ENCODE measurements at places on chromosomes 6 and 20. TPM values are rescaled to one million over a fixed set of nuclear protein-coding genes. Genes with fewer than 3 reads are reported as not detected.

The ZSCAN16 gene
- total RNA-seq, result 3.0 TPM

DNA sequence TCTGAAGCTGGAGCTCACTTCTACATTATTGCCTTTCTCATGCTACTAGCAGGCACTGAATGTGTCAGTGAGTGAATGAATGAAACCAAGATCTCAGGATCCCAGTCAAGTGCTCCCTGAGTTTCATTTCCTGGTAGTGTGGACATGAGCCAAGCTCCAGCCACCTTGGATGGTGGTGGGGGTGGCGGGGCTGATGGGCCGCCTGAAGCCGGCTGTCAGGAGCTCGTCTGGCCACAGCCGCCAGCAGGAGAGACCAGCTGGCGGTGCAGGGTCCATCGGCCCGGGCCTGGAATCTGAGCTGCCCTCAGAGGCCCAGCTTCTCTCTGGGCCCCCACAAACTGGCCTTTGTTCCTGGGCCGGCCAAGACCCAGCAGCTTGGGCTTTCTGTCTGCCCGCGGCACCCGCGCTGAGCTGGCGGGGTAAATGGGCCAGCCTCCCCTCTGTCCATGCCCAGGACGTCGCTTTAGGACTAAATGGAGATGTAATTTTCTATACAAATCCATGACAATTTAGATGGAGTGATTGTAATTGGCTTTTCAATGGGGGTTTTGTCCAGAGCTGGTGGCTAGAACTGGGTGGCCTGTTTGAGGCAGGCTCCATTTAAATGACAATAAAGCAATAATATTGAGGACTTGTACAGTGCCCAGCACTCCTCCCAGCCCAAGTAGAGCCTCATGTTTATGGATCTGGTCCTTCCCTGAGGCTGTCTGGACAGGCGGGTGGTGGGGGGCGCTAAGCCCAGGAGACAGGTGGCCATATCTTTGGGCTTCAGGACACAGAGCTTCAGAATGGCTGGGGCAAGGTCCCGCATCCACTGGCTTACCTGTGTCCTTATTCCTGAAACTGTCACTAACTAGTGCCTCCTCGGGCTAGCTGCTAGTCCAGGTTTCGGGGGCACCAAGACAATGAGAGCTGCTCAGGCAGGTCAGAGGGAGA is 43.5 kb downstream of the NOL4L start:
- no peak for DNase-seq

The TDRD6 gene
- not detected for total RNA-seq

DNA sequence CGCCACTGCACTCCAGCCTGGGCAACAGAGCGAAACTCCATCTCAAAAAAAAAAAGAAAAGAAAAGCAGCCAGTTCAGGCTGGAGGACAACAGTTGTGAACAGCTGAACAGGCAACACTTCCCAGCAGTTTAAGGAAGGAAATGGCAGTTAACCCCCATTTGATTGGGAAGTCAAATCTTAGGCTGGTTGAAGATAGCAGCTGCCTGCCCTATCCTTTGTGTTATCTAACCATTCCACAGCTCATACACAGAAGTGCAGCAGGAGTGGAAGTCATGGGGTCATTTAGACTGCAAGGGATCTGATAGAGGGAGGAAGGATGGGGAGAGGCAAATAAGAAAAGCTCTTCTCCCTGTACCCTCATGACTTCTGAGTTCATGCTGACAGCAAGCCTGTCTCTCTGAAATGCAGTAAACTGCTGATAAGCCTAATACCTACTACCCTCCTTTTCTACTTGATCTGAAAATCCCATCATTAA is 35.3 kb downstream of the KCTD20 start:
- no peak for DNase-seq

The RIPOR3 gene
- total RNA-seq, result not detected

The FNDC11 gene
- total RNA-seq, result 0.16 TPM

DNA sequence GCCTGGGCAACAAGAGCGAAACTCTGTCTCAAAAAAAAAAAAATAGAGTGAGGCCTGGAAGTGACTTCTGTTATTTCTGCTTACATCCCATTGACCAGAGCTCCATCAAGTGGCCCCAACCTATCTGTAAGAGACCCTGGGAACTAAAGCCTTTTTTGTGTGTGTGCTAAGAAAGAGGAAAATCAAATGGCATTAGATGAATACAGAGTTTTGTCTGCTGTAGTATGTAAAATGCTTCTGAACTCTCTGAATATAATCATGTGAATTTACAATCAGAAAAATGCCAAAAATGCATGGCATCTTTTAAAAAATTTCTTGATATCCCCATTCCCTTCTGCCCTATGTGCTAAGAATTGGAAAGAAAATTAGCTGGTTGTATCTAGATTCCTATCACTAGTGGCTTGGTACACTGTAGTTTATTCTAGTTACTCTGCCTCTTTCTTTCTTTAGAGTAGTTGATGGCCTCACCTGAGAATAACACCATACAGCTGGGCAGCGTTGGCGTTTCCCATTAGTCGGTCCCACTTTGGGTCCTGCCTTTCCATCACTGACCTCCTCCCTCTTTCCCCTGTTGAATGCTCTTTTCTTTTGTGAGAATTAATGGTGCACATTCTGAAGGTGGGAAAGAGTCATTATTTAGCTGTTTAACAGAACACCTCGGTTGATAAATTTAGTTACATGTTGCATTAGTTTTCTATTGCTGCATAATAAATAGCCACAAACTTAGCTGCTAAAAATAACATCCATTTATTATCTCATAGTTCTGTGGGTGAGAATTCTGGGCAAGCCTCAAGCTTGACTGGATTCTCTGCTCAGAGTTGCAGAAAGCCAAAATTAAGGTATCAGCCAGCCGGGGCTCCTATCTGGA is 38.2 kb downstream of the SAMD5 start:
- no peak for DNase-seq

- DNase-seq, result no peak
Observed at GRCh38 chr6:112691289-112691688, 344.2 kb downstream of the RFPL4B start.

DNA sequence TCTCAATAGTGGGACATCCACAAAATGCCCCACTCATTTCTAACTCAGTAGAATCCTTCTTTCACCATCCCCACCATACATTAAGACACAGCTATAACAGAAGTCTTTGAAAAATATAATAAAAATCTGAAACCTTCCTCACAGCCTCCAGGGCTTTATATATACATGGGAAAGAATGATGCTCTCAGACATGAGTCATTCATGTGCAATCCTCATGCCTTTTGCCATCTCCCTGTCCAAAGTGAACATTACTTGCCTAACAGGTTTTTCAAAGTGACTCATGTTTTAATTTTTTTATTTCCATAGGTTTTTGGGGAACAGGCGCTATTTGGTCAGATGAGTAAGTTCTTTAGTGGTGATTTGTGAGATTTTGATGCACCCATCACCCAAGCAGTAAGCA is 162.7 kb downstream of the RALGAPA2 start:
- no peak for DNase-seq

The ADGRF5 gene
- total RNA-seq, result not detected

DNA sequence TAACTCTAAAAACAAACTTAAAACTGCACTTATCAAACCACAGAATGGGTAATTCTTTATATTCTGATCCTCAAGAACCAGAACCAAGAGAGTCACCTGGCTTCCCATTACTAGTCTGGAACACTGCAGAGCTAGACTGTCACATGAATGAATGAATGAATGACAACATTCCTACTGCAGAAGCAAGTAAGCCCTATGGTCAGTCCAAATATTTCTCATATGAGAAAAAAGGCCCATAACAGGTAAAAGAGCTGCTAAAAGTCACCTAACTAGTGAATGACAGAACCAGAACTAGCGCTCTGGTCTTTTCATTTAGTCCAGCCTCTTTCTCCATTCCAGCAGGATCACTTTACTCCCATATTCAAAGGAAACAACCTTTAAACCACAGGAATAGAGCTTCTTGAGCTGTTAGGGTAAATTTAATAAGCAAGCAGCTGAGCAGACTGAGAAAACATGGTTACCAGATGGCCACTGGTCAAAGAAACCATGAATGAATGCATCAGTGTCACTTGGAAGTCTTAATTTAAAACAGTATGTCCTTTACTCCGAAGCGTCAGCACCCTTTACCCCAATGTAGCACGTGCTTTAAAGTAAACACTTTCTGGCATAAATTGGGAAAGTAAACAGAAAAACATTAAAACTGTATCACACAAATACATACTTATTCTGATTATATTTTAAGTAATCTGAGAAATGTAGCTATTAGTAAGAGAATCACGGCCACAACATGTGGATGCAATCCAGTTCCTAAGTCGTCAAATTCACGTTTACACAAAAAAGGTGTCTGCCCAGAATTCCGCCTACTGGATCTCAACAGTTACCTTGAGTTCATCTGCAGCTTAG is 1.4 kb downstream of the PREP start:
- no peak for DNase-seq

DNA sequence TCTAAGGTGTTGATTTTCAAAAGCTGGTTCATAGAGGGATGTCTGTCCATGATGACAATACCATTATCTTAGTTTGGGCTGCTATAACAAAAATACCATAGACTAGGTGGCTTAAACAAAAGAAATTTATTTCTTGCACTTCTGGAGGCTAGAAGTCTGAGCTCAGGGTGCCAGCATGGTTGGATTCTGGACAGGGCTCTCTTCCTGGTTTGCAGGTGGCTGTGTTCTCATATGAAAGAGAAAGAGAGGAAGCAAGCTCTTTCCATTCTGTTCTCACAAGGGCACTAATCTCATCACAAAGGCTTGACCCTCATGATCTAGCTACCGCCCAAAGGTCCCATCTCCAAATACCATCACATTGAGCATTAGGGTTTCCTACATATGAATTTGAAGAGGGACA is 144.5 kb upstream of the SLC24A3 start:
- DNase-seq, result no peak

The MYCT1 gene
- total RNA-seq, result not detected

The MTFR2 gene
- total RNA-seq, result 24.6 TPM

The TLDC2 gene
- not detected for total RNA-seq

- no peak for DNase-seq
Observed at GRCh38 chr20:53599910-53600632, 6.4 kb upstream of the ZNF217 start.

DNA sequence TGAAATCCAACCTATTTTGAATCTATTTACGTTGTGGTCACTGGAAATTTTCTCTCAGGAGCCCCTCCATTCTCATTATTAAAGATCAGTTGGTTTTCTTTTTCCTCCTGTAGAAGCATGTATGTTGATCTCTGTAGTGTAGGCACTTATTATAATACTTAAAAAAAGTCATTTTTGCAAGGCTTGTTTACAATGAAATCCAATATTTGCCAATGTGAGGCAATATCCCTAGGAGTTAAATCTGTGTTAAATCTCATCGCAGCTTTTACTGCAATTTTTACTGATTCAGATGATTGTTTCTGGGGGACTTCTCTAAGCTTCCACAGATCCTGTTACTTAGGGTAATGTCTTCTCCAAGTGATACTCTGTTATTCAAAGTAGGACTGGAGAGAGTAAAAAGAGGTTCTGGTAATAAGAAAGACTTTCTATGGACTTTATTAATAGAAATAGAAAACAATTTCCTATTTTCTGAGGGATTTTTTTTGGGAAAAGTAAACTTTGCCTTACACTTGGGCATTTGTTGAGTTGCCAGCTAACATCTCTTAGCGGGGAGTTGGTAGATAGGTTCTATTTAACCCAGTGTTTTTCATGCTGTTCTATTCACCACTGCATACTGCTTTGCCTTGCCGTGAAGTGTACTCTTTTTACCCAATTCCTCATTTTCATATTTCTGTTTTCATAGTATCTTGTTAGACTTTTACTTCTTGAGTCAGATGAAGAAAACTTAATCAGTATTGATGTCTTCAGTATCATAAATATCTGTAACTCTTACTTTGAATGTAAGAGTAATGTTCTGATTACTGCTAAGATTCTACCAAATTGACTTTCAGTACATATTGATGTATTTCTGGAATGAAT is 48.6 kb downstream of the CDKAL1 start:
- no peak for DNase-seq

DNA sequence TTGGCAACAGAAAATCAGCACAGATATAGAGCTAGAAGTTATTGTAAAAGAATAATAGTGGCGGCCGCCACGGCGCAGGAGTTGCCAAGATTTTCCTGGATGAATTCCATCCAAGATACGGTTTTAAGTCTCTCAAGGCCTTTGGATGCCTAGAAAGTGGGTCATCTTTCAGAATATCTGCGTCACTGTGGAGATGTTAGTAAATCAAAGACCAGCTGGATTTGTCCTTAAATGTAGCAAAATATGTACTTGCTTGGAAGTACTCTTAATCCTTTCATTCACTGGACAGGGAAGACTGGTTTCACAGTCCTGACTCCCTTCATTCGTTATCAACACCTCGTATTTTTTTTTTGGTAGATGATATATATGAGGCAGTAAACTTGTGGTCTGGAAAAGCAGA is 83.0 kb downstream of the SLC22A3 start:
- no peak for DNase-seq

GRCh38 chr20:45307076-45307640 is 518 bp downstream of the RBPJL start:
- no peak for DNase-seq

GRCh38 chr20:50292079-50292590 is 101.5 kb downstream of the CEBPB start:
- DNase-seq, result no peak

- no peak for DNase-seq
Observed at GRCh38 chr20:37436527-37437186, 84.4 kb upstream of the NNAT start.

DNA sequence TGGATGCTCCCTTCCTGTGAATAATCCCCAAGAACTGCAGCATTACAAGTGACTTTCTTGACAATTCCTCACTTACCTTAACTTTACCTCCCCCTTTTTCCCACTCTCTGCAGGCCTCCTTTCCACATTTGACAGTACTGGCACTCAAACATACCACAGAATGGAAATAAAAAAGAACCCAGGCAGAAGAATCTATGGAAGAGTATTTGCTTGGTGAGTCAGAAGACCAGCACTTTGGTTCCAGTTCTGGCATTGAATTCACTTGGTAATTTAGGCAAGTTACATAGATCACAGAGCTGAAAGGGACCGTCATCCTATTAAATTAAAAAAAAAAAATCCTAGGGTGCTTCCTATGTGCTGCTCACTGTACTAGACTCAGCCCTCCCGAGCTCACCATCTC is 55.0 kb downstream of the BTBD9 start:
- no peak for DNase-seq

The TMEM244 gene
- total RNA-seq, result not detected

- DNase-seq, result no peak
Observed at GRCh38 chr6:169101036-169101805, 152.4 kb downstream of the THBS2 start.

- no peak for DNase-seq
Observed at GRCh38 chr6:85824329-85824728, 181.6 kb upstream of the SYNCRIP start.

DNA sequence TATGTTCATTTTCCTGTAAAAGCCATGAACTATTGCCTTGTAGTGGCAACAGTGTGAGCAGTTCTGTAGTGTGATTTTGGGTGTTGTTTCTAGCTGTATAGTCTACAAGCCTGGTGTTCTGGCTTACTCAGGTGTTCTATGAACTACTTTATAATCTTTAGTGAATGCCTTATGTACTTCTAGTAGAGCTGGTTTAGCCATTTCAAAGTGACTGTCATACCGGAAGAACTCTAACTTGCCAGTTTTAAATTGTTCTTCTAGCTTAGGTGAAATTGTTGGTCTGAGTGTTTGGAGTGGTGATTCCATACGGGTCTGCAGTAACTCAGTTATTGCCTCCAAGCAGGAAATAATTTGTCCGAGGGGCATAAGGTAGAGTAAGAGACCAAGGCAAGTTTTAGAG is 150.2 kb upstream of the ZNF184 start:
- DNase-seq, result no peak

GRCh38 chr6:12813321-12813720 is 96.8 kb downstream of the PHACTR1 start:
- DNase-seq, result no peak

The NKAPL gene
- total RNA-seq, result not detected

GRCh38 chr6:617456-618100 is 39.3 kb downstream of the HUS1B start:
- DNase-seq, result no peak

All from activated CD4-positive, alpha-beta T cell treated with anti-CD3 and anti-CD28 coated beads, Interleukin-2, amount 10 ng/mL, durations not matched to agents 24 days and 14 days (primary cell).